ENCODE measurements at places on chromosomes 4 and X. TPM values are rescaled to one million over a fixed set of nuclear protein-coding genes. Genes with fewer than 3 reads are reported as not detected.

- no peak for DNase-seq
Measured at GRCh38 chr4:120683897-120684540, 238.5 kb downstream of the PRDM5 start.

DNA sequence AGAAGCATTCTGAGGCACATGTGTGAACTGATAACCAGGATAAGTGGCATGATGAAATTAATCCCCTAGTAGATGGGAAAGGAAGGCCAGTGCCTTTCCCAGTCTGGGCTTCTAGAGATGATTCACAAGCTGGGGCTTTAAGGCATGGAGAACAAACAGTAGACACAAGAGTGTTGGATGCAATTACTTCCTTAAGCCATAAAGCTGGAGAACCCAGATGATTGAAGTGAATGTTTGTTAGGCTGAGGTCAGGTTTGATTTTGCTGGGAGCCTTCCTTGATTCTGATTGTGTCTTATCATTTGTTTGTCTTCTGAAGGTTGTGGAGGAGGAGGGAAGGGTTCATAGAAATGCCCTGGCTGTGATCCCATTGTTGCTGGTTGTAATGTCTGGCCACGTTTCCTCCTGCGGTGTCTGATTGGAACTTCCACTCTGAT is 125.2 kb downstream of the NHS start:
- DNase-seq = no peak

DNA sequence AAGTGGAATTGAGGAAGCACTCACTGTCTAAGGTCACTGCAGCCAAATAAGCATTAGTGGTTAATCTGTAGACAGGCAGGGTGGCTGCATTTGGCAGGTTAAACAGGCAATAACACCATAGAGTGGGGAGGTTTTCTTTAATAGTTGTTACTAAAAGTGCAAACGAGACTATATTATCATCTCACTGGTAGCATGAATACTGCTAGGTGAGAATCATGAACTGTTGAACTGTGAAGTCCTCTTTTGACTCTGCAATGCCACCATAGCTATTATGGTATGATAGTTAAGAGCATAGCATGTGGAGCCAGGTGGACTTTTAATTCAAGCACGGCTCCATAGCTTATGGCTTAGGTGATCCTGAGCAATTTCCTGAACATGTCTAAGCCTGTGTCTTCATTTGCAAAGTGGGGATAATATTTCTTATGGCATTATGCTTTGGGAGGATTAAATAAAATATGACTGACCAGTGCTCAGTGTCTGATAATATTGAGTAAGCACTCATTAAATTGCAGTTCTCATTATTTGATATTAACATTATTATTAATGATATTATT is 235.6 kb upstream of the HHIP start:
- no peak for DNase-seq

- no peak for DNase-seq
Measured at GRCh38 chrX:119622356-119623232, 16.4 kb upstream of the NKRF start.

DNA sequence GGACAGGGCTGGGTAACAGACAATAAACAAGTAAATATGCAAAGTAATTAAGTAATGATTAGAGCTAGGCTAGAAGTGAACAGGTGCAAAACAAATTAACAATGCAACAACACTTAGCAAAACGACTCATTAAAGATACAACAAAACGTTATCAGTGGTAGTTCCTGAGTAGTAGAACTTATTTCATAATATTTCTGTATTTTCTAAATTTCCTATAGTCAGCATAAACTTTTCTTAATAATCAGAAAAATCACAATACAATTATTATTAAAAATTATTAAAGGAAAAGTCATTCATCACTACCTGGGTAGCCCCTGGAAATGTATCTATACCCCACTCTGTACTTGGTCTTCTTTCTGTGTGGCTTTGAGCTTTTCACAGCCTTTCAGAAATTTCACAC is 166.6 kb downstream of the GBA3 start:
- no peak for DNase-seq

DNA sequence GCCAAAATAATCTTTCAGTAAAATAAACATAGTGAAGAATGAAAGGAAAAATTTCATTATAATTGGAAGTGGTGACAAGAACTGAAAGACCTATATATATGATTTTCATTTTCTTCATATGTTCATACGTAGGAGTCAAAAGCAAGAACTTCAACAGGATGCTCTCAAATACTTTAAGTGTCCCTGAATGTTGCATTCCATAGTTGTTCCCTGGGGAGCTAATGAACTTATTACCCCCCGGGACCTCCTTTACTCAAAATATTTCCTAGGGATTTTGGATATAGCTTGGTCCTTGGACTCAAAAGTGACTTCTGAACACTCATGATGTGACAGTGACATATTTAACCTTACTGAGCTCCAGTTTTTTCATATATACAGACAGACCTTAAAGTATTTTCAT is 44.9 kb upstream of the NDST4 start:
- no peak for DNase-seq

- DNase-seq = no peak
Measured at GRCh38 chrX:105765691-105766090, 56.6 kb upstream of the NRK start.

The TLR3 gene
- total RNA-seq = 10.9 TPM
